ENCODE measurements at places on chromosomes 1 and 21.
A peak's percentile ranks its signal among the peaks of the same experiment; 100 is the strongest.

GRCh38 chr1:48916130-48917069, 139.7 kb upstream of the BEND5 start:
- DNase-seq = peak; percentile 29

DNA sequence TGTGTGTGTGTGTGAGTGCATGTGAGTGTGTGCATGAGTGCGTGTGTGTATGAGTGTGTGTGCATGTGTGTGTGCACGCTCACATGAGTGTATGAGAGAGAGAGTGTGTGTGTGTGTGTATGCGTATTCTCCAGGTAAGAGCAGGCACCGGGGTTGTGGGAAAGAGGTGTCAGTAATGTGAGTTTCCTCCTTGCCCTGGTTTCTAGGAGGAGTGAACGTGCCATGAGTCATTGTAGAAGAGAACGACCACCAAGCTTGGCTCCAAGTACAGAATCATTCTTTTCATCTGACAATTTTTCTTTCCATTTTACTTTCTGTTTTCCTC, 79.1 kb downstream of the POFUT2 start:
- no peak for DNase-seq

- DNase-seq = no peak
These were observed 172.5 kb downstream of the CTH start for GRCh38 chr1:70583522-70583921.

DNA sequence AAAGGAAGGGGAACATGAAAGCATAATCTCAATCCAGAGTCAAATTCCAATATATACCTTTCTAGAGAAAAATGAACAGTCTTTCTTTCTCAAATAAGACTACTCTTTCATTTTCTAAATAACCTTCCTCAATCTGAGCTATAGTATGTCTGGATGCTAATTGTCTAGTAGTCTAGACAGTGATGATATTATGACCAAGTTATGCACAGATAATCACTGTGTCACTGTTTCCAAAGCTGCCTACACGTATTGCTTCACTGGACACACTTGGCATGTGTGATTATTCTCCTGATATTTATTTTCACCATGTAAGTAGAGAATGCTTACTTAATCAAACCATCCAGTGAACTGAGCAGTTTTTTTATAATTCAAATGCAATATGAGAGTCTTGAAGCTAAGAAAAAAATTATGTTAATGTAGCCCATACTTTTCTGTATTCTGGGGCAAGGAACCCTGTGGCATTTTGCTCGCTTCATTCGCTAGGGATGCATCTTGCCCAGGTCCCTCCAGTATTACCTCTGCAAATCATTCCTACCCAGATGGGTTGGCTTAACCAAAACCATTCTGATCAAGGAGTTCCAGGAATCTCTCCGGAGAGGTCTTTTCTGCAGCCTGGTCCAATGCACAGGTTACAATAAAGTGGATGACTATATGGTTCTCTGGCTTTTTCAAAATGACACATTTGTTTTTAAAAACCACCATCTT, 303.1 kb upstream of the RUNX1 start:
- no peak for DNase-seq

- no peak for DNase-seq
These were observed 241.2 kb downstream of the RGS7 start for GRCh38 chr1:241115784-241116183.

GRCh38 chr1:209769171-209769904, 13.5 kb downstream of the TRAF3IP3 start:
- DNase-seq = no peak

- DNase-seq = no peak
These were observed 166.9 kb downstream of the HLX start for GRCh38 chr1:221045842-221046831.

GRCh38 chr1:167685844-167686243, 35.9 kb upstream of the MPZL1 start:
- no peak for DNase-seq

DNA sequence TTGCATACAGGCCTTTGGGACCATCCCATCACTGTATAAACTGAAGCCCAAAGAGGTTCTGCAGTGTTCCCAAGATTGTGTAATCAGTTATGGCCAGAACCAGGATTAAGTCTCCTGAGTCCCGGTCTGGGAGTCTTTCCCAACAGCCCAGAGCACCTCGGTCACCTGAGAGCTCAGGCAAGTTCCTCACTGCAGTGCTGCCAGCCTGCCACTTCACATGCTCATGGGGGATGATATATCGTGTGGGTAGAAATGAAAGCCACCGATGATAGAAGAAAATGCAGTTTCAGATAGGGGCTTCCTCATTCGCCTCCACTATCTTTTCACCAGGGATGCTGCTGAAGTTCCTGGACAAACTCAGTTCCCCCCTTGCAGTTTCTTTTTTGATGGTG, 30.4 kb downstream of the FHAD1 start:
- no peak for DNase-seq

- DNase-seq = no peak
These were observed 2.5 kb upstream of the DENND2D start for GRCh38 chr1:111202707-111203623.

DNA sequence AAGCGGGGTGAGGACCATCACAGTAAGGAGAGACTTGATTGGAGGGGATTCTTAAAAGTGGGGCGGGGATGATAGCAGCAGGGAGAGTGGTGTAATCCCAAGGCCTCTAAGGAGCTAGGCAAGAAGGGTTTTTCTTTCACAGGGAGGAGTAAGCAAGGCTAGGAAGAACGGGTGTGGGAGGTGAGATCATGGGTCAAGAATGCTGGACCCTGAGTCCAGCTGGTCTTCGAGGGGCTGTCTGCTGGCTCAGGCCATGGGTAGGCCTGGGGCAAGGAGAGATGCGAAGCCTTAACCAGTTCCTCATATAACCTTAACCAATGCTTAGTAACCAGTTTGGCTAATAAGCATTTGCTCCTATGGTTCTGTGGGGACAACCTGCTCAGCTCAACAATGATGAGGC, 599.1 kb downstream of the NPHP4 start:
- no peak for DNase-seq

GRCh38 chr1:165436994-165437393, 7.9 kb downstream of the RXRG start:
- no peak for DNase-seq

DNA sequence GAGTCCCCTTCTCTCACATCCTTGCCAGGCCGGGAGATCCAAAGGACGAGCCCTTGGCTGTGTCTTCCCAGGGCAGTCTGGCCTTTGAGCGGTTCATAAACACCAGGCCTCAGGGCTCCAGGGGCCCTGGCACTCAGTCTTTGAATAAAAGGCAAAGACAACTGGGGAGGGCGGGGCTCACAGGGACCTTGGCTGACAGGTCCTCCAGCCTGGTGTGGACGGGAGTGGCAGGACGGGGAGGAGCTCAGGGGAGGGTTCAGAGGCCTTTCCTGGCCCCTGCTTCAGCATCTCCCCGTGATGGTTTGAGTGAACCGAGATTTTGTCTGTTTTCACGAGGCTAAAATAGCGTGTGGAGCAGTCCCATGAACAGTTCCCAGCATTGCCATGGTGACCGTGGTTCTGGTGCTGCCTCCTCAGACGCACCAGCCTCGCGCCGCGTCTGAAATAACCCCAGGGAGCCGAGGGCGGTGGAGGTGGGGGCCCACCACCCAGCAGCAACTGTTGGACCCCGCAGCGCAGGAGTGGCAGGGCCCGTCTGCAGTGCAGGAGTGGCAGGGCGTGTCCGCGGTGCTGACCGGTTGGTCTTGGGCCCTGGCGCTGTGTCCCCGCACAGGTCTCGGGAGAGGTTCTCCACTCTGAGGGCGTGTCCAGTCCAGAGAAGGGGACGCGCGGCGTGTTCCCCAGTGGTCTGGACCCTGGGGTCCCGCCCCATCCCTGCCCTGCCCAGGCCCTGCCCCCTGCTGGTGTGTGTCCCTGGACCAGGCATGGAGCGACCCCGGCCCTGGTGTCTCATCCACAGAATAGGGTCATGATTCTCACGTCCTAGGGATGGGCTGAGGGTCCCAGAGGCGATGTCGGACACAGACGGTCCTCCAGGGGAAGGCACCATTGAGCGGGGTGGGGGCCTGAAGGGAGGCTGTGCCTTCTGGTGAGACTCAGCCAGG, 7.1 kb upstream of the PRKCZ start:
- DNase-seq = no peak

Measured in NCI-H1092 treated with DMSO at 0.1 percent for 48 hours (cell line).